ENCODE measurements at places on chromosomes 5 and 9.

DNA sequence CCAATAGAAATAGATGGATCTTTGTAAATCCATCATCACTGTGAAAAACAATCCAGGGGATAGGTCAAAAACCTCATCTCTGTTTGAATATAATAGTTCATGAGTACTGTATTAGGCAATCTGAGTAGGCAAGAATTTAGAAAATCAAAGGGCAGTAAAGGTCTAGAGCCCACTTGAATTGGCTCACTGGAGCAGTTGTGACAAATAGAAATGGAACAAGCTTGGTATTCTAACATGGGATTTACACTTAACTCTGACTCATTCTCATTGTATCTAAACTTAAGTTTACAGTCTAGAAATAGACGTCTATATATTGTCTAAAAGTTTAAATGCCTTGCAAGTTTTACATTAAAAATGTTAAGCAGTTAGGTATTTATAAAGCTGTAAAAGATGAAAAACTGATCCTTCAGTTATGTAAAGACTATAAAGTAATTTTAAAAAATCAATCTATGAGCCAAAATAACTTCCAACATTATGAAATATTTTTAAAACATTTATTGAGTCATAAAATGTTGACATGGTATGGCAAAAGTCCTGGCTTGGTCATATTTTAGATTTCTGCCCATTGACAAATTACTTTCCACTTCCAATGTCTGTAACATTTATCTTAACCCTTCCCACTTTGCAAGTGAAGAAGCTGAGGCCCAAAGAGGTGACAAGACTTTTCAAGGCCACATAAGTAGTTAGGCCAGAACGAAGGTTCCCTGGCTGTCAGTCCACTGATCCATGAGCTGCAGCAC is 203.7 kb upstream of the NREP start:
- DNase-seq = peak; percentile 32

DNA sequence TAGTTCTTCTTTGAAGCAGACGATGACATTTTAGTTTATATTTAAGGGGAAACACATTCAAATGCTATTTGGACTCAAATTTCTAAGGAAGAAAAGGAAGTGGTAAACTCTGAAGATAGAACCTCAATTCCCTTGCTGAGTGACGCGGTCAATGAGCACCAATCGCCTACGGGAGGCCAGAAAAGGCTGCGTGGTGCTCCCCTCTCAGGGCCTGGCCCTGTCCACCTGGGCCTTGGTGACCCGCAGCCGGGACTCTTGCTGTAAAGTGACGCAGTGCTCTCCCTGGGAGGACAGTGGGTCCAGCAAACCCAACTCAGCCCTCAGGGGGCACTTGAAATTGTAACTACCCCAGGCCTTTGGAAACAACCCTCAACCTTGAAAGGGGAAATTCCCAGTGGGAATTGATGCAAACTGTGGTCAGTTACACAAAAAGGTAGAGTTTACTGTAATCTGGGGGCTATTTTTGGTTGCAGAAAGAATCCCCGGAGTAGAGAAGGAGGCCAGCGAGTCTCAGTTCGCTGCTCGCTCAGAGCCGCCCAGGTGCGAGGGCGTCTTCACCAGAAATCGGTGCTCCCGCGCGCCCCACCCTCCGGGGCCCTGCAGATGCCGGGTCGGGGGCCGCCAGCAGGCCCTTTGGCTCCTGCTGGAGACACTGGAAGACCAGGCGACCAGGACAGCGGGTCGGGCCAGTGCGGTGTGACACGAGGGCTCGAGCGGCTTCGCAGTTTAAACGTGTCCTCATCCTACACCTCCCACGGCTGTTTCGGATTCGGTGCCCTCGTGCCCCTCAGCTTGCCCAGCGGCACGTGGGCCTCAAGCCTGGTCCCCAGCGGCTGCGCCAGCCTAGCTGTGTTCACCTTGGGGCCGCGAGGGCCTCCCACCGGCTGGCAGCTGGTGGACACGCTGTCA is 1.4 kb upstream of the ANKRD33B start:
- DNase-seq = peak; percentile 72

DNA sequence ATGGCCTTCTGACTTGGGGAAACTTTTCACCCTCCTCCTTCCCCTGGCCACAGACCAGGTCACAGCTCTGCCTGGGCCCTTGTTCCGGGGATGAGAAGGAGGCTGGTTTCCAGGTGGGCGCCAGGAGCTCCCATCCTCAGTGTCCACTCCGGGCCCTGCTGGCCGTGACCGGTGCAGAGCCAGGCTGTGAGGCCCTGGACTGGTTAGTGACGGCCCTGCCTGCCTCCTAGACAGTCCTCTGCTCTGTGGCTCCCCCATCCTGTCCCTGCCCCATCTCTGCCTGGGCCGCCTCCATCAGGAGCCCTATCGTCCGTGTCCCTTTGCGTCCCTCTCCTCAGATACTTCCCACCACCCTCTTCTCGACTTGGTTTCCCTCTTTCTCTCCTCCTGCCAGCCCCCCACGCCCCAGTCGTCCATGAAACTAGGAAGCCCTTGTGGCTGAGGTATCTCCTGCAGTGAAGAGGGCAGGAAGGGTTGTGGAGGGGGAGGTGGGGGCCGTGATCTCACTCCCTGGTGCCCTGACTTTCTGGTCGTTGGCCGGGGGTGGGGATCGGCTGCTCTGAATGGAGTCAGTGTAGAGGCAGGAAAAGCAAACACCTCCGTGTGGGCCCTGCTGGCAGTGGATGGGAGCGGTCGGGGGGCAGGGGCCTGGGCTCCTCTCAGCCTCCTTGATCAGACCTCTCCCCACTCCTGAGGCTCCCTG is 15.4 kb upstream of the CERCAM start:
- no peak for DNase-seq

DNA sequence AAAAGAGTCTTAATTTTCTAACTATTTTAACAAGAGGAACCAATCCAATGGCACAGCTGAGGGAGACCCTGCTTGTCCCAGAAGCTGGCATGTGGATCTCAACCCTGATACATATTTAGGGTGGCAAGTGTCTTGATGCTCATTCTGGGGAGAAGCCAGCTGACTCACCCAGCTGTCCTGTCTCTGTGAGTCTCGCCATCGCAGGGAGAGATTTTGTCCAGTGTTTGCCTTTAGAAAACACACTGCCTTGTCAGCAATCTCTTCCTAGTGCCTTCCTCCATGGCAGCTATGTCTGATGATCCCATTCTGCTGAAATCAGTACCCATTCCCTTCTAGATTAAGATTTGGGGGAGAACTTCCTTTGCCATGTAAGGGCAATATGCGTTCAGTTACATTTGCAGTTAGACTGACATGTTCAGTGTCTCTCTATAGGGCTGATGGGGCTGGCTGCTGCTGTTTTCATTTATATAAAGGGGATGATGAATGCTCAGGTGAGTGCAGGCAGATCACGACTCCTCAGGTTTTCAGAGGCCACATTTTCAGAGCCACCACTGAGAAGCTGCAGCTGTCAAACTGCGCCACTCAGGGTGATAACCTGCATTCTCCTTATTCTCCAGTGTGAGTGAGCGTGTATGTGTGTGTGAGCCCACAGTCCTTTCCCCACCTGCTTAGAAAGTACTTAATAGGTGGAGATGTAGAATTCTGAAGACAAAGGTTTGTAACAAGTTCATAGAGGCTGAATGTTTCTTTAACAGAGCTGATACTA is 217.0 kb downstream of the GAS1 start:
- DNase-seq = no peak

- DNase-seq = no peak
Observed at GRCh38 chr9:117313989-117314388, 100.9 kb downstream of the ASTN2 start.

- DNase-seq = no peak
Observed at GRCh38 chr5:157827423-157827822, 31.5 kb downstream of the CLINT1 start.

- no peak for DNase-seq
Observed at GRCh38 chr9:69192214-69192613, 18.1 kb downstream of the TJP2 start.

DNA sequence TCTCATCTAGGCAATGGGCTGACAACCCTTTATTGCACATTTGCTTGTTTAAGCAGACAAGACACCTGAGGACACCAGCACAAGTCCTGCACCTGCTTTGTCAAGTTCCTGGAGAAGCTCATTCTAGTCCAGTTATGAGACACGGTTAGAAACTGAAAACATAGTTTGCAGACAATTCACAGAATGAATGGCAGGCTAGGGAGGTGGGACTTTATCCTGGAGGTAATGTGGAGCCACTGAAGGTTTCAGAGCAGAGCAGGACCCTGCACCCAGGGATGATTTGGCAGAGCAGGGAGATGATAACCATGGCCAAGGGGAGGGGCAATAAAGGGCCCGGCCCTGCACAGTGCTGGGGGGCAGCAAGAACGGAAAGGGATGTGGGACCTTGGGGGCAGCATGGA is 50.7 kb upstream of the SLC25A51 start:
- no peak for DNase-seq

DNA sequence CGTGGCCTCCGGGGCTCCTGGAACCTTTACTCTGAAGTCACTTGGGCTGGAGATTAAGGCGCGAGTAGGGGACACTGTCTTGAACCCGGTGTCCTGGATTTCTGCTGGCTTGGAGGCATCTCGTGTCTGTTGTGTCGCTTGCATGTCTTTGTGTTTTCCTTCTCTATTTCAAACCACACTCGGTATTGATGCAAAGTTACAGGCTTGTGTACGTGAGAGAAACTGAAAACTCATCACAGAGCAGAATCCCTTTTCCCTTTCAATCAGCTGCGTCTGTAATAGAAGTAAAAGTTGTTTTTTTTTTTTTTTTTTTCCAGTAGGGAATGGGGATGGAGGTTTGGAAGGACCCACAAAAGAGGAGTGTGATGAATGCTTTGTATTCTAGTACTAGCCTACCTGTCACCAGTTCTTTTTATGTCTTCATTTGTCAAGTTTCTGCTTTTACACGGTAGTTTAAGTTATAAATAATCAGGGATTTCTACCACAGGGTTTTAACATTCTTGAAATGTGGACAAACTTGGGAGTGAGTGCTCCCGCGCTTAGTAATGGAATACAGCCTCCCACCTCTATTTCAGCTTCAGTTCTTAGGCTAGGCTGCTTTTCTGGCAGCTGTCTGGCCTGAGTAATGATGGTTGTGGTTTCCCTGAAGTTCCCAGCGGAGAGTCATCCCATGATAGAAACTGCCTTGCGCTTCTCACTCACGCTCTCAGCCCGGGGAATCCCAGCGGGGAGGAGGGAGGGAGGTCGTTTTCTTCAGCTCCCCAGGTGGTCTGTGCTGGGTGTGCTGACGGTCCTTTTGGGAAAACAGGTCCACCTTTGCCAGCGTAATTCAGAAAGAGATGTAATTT is 763 bp downstream of the TJP2 start:
- peak; percentile 87 for DNase-seq

DNA sequence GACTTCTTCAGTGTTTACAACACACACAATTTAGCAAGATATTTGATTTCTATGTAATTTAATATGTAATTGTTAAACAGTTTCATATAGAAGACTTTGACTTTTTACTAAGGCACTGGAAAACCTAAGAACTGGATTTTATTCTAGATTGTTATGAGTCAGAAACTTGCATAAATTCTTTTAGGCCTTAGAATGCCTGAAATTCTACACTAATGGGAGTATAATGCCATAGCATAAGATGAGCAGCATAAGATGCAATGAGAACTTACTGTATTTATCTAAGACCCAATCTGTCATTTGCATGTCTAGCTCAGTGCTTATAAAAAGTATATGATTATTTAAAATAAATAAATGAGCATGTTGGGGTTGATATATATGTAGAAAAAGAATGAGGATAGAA is 285.2 kb downstream of the CDH12 start:
- no peak for DNase-seq

- DNase-seq = no peak
Observed at GRCh38 chr5:121937762-121938161, 24.0 kb upstream of the SRFBP1 start.

- DNase-seq = no peak
Observed at GRCh38 chr5:41656597-41656996, 146.2 kb upstream of the PLCXD3 start.

- no peak for DNase-seq
Observed at GRCh38 chr9:22107202-22108045, 98.3 kb upstream of the CDKN2B start.

GRCh38 chr9:135480940-135481310 is 1.3 kb downstream of the PPP1R26 start:
- DNase-seq = no peak

GRCh38 chr5:98425640-98426039 is 347.8 kb upstream of the RGMB start:
- DNase-seq = no peak

- DNase-seq = no peak
Observed at GRCh38 chr9:122904466-122904822, 715 bp downstream of the RC3H2 start.

DNA sequence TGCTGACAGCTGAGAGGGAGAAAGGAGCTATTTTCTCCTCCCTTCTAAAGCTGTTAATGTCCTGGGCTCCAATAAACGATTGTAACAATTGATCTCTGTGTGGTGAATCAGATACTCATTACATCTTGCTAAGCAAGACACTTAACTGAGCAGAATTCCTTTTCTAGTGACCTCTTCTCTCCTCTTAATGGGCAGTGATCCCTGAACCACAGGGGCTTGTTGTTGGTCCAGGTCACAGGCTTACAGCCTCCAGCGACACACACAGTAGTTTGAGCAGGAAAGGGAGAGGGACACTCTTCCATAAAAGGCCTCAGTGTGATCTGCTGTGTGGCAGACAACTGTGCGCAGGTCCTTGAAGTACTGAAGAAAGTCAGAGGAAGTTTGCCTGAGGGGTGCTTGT is 58.5 kb upstream of the MYO10 start:
- DNase-seq = no peak

DNA sequence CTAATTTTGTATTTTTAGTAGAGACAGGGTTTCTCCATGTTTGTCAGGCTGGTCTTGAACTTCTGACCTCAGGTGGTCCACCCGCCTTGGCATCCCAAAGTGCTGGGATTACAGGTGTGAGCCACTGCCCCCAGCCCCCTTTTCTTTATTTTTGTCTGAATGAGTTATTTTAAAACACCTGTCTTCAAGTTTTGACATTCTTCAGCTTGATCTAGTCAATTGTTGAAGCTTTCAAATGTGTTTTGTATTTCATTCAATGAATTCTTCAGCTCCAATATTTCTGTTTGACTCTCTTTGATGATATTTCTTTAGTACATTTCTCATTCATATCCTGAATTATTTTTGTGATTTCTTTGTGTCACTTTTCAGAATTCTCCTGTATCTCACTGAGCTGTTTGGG is 486.2 kb downstream of the DMAC1 start:
- no peak for DNase-seq

DNA sequence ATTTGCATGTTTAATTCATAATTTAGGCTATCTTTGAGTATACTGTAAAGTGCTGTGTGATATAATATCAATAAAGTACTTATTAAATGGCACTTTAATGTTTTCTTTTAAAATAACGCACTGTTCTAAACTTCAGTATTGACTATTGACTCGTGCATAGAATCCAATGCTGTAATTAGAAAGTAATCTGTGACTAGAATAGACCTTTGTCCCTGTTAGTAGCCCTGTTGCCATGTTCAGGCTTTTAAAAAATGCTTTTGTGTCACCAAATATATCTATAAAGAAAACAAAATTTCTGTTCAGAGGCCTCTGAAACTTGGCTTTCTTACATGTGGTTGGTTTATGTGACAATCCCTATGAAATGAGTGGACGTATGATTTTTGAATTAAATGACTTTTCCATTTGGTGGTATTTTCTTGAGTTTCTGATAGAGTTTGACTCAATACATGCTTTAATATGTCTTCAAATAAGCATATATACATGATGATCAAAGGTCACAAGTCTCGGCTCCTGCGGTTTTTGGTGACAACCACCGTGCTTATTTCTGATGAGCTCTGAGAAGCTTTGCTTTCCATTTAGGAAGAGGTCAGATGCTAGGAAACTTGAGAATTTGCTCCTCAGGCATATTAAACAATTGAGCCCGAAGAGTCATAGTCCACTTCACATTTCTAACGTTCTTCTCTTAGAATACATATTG is 174.7 kb downstream of the NR3C1 start:
- no peak for DNase-seq

GRCh38 chr9:132943651-132944293 is 644 bp downstream of the TSC1 start:
- peak; percentile 18 for DNase-seq

- peak; percentile 42 for DNase-seq
Observed at GRCh38 chr5:140235791-140236551, 61.0 kb downstream of the CYSTM1 start.

Measured in inflammatory macrophage treated with lipopolysaccharide for 1 hour (primary cell).